Stimulated activated naive CD8-positive, alpha-beta T cell treated with anti-CD3 and anti-CD28 coated beads, Interleukin-15, amount 100 ng/mL, for 72 hours (primary cell): ENCODE measurements at places on chromosomes 2 and 18.

DNA sequence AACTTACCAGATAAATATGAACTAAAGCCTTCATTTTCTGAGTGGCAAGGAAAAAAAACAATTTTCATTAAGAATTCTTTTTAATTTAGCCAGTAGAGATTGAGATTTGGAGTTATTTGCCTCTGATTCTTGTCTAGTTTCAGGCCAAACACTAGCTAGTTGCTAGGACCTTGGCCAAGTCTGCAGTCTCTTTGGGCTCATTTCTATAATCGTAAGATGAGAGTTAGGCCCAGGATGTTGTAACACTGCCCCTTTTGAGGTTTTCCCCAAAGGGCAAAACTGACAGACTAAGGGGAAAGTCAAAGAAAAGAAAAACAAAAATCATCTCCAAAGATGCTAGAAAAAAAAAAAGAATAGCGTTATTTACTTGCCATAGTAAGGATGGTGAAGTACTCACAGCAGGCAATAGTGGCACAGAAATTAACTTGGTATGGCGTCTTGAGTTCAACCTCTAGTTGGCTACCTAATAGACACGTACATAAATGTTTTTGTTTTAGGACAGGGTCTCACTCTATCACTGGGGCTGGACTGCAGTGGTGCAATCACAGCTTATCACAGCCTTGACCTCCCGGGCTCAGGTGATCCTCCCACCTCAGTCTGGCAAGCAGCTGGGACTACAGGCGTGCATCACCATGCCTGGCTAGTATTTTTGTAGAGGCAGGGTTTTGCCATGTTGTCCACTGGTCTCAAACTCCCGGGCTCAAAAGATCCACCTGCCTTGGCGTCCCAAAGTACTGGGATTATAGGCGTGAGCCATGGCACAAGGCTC lies 23.0 kb upstream of the ADAM17 start:
- DNase-seq, result no peak

GRCh38 chr2:187434342-187434785 lies 13.7 kb downstream of the CALCRL start:
- no peak for DNase-seq

DNA sequence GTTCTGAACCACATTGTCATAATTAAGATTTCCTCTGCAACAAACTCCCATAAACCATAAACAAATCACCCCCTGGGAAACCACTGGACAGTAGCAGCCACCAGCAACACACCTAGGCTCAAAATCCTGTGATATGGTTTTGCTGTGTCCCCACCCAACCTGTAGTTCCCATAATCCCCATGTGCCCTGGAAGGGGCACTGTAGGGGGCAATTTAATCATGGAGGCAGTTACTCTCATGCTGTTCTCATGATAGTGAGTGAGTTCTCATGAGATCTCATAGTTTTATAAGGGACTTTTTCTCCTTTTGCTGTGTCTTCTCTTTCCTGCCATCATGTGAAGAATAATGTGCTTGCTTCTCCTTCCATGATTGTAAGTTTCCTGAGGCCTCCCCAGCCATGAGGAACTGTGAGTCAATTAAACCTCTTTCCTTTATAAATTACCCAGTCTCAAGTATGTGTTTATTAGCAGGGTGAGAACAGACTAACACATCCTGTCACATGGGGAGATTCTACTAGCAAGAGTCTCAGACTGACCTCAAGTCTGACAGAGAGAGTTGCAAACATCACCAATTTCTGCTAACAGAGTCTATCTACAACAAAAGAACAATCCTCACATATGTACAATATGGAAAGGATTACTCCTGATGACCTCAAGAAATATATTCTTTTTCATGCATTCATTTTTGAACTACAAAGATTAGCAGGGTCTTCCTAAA lies 182.6 kb downstream of the GRB14 start:
- no peak for DNase-seq

- no peak for DNase-seq
Measured at GRCh38 chr2:180184506-180184905, 177.4 kb upstream of the CWC22 start.

GRCh38 chr2:127105656-127106456 lies 1.1 kb downstream of the BIN1 start:
- DNase-seq, result no peak
